ENCODE measurements at places on chromosomes 11 and 22.

DNA sequence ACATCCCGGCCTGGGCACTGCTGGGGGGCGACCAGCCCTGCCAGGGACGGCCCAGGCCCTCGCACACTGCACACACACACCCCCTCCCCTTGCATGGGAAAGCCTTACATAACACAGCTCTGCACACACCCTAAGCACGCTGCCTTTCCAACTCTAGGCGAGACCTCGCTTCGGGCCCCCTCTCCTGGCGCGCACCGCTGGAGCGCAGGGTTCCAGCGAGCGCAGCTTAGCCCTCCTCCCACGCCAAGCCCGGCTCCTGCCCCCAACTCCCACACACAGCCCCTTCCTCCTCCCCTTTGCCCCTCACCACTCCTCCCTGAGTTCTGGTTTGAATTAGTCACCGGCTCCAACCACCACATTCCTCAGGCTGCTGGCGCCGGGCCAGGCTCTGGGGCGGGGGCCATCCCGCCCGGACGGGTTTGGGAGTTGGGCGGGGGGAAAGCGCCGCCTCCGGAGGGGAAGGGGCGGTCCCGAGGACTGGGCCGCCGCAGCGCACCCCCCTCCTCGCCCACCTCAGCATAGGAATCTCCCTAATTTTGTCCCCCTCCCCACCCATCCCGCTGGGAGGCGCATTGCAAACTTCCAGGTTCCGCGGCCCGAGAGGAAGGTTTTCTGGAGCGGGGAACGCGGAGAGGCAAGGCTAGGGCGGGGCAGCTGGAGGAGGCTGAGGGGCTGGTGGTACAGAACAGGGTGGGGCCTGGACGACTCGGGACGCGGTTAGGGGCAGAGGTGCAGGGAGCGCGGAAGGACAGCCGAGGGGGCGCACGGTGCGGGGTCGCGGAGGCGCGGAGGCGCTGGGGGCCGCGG is 966 bp downstream of the AHNAK start:
- DNase-seq, result peak; percentile 70

DNA sequence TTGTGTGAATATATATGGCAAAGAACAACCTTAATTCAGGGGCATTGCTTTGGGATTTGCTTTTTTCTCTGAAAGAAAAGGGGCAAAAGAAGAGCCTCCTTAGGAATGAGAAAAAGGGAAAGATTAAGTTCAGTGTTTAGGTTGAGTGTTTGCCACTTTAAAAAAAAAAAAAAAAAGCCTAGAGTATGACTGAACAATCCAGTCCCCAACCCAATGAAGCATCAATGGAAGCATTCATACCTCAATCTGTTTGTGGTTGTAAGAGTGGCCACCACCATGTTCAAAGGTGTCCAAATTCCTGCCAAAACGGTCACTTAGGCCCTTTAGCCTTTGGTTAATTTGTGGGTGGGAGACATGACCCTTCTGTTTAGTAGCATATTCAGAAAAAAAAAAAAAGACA is 260.6 kb downstream of the SOX6 start:
- no peak for DNase-seq

DNA sequence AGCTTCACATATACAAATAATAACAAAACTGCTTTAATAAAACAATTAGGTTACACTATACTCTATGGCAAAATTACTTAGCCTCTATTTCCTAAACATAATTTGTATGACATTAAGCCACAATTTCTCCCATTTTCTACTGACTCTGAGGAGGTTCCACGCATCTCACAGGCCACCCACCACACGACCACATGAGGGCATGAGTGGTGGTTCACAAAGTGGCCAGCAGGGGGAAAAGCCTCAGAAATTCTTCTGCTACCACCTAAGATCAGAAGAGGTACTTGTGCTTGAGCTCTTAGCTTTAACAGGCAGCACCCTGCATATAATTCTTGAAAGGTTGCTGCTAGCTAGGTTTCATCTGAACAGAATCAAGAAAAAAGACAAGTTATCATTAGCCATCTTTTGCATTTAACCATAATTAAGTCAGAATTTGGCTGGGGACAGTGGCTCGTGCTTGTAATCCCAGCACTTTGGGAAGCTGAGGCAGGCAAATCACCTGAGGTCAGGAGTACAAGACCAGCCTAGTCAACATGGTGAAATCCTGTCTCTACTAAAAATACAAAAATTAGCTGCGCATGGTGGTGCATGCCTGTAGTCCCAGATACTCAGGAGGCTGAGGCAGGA is 7.7 kb downstream of the LPXN start:
- DNase-seq, result peak; percentile 76

GRCh38 chr11:33704240-33705002 is 3.8 kb upstream of the C11orf91 start:
- DNase-seq, result no peak

DNA sequence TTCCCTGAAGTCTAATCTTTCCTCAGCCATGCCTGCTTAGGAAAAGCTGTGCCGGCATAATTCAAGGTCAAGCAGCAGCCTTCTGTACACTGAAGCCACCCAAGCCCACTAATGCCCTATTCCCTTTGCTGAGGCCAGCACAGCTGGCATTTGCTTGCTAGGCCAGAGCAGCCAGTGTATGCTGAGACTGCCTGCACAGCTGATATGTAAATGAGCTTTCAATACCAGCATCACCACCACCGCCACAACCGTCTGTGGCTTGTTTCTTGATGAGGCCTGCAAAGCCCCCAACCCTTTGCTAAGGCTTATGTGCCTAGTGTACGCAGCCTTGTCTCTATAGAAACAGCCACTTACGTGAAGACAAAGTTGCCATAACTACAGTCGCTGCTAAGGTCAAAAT is 56.3 kb upstream of the TNRC6B start:
- DNase-seq, result no peak

GRCh38 chr22:24503137-24503842 is 8.2 kb downstream of the UPB1 start:
- no peak for DNase-seq

DNA sequence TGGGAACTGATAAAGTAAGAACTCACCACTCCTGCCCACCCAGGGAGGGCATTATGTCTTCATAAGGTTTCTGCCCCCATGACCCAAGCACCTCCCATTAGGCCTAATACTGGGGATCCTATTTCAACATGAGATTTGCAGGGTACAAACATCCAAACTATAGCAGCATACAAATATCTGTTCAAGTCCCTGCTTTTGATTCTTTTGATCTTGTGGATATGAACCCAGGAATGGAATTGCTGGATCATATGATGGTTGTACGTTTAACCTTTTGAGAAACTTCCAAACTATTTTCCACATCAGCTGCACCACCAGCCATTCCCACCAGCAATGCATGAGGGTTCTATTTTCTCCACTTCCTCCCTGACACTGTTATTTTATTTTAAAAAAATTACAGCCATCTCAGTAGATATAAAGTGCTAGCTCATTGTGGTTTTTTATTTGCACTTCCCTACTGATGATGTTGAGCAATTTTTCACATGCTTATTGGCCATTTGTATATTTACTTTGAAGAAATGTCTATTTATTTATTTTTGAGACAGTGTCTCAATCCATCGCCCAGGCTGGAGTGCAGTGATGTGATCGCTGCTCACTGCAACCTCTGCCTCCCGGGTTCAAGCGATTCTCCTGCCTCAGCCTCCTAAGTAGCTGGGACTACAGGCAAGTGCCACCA is 7.1 kb upstream of the ATG16L2 start:
- no peak for DNase-seq

GRCh38 chr11:71580057-71581003 is 2.3 kb downstream of the KRTAP5-11 start:
- peak; percentile 67 for DNase-seq

DNA sequence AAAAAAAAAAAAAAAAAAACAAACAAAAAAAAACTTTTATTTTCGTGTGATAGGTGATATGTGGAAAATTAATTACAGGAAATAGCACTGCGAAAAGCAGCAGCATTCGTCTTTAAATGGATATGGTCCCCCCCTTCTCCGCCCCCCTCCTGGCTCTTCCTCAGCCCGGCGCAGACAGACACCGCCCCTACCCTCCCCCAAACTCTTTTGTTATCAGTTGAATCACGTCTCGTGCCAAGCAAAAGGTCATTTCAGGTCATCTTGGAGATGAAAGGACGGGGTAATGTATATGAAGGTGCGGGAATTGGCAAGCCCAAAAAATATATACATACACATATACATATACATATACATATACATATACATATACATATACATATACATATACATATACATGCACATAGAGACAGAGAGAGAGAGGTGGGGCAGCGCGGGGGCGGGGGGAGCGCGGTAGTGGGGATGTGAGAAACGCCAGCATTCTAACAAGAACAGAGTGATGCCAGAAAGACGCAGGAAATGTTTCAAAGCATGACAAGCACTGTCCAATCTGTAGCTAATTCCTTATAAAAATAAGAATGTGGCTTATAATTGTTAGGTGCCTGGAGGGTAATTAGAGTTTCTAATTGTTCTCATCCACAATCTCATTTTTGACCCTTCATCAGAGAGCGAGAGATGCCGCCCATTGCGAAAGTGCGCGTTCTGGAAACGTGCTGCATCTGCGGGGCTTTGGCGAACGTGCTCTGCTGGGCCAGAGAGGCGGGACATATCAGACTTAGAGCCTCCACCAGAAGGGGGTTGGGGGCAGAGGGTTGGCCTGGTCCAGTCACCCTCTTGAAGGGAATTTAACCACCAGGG is 214.5 kb upstream of the UBASH3B start:
- DNase-seq, result no peak

- DNase-seq, result peak; percentile 39
These were observed 39.5 kb downstream of the IGF2 start for GRCh38 chr11:2099516-2100349.

- DNase-seq, result no peak
These were observed 9.5 kb downstream of the SLC16A8 start for GRCh38 chr22:38074181-38075104.

- no peak for DNase-seq
These were observed 261.3 kb upstream of the LRRC4C start for GRCh38 chr11:41720761-41721160.

- no peak for DNase-seq
These were observed 3.3 kb upstream of the JAML start for GRCh38 chr11:118227865-118228785.

DNA sequence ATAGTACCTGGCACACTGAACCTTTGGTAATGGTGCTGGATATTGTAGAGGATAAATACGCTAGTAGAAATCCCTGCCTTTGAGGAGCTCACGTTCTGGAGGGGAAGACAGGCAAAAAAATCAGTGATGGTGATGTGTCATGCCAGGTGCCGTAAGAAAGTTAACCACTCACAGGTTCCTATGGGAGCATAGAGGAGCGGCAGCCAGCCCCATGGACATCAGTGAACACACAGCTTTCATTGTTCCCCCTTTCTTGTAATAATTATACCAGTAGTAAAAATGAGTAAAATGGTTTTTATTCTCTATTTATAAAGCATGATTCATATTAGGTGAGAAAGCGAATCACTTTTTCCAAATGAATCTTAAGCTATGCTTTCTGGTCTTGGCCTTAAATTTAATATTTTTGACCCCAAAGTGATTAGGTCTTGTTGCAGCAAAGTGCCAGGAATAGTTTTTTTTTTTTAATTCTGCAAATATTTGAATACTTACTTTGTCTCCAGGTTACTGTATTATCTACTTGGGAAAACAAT is 57.9 kb downstream of the UVRAG start:
- DNase-seq, result no peak

GRCh38 chr11:12359761-12360160 is 17.6 kb upstream of the PARVA start:
- no peak for DNase-seq
